Cardiac muscle cell (in vitro differentiated cells and primary cell): ENCODE measurements at places on chromosomes 5 and 9.

DNA sequence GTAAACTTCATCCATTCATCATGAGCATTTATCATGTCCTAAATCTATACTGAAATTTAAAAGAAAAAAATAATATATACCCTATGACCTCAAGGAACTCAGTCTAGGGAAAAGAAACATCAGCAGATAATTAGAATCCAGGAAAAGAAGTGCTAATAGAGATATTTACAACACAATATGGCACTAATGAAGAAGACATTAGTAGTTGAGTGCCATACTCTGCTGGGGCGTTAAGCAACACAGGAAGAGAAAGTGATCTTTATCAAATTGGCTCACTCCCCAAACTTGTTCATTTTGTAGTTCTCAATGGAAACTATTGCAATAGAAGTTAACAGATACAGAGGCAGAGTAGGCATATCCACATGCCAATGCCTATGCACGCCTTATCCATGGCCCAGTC, 27.5 kb downstream of the GABRA6 start:
- no peak overlapping the region for H3K27ac ChIP-seq
- H3K27me3 ChIP-seq = no peaks in the 10 kb centered on the region
- no peak for DNase-seq
- H3K4me1 ChIP-seq = no peaks in the 10 kb centered on the region
- no peak overlapping the region for H3K4me3 ChIP-seq
- H3K36me3 ChIP-seq = no peaks in the 10 kb centered on the region

GRCh38 chr5:125525356-125525755, 778.9 kb upstream of the ZNF608 start:
- no peak overlapping the region for H3K4me3 ChIP-seq
- no peaks in the 10 kb centered on the region for H3K27me3 ChIP-seq
- peak overlapping the region; percentile 15 for H3K27ac ChIP-seq
- H3K4me1 ChIP-seq = peaks cover 29% of the 10 kb centered on the region
- no peaks in the 10 kb centered on the region for H3K36me3 ChIP-seq
- no peak for DNase-seq

DNA sequence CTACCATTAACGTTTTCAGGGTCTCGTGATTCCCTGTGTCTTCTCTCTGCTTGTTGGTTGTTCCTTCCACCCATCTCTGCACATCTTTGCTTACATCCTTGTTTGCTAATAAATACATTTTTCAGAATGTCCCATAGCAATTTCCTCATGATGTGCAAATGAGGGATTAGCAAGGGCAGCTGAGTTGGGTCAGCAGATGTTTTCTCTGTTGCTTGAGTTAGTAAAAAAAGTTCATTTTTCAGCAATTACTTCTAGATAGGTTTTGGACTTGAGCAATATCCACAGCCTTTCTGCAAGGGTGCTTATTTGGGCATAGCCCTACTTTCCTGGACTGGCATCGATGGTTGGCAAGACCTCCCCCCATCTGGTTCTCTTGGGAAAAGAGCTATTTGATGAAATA, 4.8 kb upstream of the TNFSF15 start:
- H3K27me3 ChIP-seq = peaks cover 99% of the 10 kb centered on the region
- H3K27ac ChIP-seq = no peak overlapping the region
- no peak for DNase-seq
- H3K4me3 ChIP-seq = no peak overlapping the region
- no peaks in the 10 kb centered on the region for H3K4me1 ChIP-seq

- H3K27ac ChIP-seq = no peak overlapping the region
- peaks cover 77% of the 10 kb centered on the region for H3K27me3 ChIP-seq
- no peak for DNase-seq
Observed at GRCh38 chr5:77849308-77849900, 73.3 kb upstream of the TBCA start.
